ENCODE measurements at places on chromosomes 12 and 14. TPM values are rescaled to one million over a fixed set of nuclear protein-coding genes. Genes with fewer than 3 reads are reported as not detected.

Gene SYNE3
- 6.1 TPM for polyA plus RNA-seq

Gene CIROP
- polyA plus RNA-seq: not detected

Gene LTB4R2
- polyA plus RNA-seq: 1.7 TPM

DNA sequence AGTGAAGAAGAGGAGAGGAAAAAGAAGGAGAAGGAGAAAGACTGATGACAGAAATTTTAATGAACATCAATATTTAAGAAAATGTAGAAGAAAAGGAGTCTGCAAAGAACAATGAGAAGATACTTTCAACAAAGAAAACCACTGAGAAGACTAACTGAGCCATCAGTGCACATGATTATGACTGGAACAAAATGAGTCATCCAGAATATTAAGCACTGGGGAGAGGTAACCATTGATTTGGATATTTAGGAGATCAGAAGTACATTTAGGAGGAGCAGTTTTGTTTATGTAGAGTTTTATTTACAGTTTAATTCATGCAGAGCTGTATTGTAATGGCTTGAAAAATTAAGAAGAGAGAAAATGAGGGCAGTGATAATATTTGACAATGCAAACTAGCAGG lies 159.1 kb downstream of the C12orf50 start:
- DNase-seq: no peak

- DNase-seq: no peak
Measured at GRCh38 chr14:71703477-71703876, 228.8 kb upstream of the RGS6 start.

DNA sequence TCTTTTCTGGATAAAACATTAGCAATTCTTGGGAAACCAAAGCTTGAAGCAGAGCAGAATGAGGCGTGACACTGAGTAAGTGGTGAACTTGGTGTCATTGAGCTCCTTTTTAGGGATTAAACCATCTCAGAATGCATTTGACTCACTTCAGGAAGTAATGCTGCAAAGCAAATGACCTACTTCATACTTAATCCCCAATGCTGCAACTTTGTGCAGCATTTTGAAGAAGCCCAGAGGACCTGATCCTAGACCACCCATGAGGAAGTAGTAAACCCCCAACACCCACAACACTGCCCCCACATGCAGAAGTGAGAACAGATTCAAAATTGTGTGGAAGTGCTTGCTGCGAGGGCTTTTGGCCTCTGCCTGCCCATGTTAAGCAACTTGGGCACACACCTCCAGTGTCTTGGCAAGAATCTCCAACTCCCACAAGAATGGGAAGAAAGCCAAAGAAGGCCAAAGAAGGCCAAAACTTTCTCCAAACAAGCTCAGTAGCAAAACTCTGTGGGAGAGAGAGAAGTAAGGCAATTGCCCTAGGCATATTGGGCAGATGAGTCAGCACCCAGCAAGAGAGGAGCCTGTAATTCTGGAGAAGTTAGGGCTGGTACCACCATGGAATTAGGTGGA lies 69.2 kb upstream of the ETV6 start:
- no peak for DNase-seq

- no peak for DNase-seq
Measured at GRCh38 chr12:118537481-118537917, 161.1 kb downstream of the SUDS3 start.

DNA sequence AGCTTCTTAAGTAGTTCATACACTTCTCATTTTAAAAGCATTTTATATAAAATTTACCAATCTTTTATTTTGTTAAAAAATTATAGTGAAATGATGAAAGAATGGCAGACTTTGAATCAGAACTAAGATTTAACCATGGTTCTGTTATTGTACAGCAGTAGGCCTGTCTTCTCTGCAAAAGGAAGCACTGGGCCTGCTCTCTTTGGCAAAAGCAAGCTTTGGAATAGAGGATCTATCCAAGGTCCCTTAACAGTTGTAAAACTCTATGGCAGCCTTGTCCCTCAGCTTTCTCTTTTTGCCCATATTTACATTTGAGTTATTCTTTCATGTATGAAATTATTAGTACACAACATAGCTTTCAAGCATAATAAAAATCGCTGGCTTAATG lies 82.8 kb downstream of the PLEKHG7 start:
- no peak for DNase-seq

Gene RIMBP2
- 20.6 TPM for polyA plus RNA-seq

DNA sequence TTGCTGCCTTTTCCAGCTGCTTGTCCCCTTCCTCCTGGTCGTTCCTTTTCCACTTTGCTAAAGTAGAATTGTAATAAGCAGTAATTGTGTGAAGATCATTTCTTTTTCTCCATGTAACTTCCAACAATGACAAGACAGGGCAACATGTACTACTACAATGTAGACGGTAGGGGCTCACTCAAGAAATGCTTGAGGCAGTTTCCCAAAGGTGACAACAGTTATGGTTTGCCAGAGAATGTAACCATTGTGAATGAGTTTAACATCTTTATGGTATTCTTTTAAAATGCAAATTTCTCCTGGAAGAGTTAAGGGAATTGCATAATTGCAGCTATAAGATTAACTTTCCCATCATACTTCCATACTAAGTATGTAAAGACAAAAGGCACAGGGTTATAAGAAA lies 23.8 kb upstream of the PHLDA1 start:
- no peak for DNase-seq

DNA sequence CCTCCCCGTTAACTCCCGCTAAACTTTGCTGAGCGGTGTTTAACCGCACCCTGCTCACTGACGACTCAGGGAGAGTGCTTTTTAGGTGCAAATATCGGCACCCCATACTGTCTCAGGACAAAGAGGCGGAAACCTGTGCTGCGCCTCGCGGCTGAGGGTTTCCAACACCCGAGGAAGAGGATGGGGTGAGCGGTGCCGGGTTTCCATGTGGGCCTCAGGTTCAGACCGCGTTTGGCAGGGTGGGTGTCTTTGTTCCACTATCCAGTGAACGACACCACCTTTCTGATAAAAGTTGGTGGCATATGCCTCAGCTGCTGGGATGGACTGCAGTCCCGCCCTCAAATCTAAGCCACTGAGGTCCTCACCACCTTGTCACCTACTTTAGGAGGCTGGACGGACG lies 3.0 kb downstream of the RFLNA start:
- no peak for DNase-seq
